ENCODE measurements at places on chromosomes 13 and 19.

GRCh38 chr13:32737111-32737571 is 150.9 kb downstream of the PDS5B start:
- no peak for DNase-seq

GRCh38 chr19:845707-846521 is 5.1 kb downstream of the PRTN3 start:
- DNase-seq = no peak

DNA sequence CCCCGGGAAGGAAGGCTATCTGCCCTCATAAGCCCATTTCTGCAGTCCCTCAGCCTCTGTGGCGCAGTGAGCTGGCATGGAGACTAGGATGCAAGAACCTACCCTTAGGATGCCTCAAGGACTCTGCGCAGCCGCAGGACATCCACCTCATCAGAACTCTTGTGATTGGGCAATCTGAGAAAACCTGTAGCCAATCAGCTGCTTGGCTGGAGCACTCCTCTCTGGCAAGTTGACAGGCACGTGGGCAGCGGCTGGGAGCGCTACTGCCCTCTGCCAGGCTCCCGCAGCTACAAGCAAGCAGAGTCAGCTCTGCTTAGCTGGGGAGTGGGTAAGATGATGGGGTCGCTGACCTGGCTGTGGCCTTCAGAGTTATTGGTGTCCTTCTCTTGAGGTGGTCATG is 1.5 kb upstream of the ECSIT start:
- DNase-seq = no peak

DNA sequence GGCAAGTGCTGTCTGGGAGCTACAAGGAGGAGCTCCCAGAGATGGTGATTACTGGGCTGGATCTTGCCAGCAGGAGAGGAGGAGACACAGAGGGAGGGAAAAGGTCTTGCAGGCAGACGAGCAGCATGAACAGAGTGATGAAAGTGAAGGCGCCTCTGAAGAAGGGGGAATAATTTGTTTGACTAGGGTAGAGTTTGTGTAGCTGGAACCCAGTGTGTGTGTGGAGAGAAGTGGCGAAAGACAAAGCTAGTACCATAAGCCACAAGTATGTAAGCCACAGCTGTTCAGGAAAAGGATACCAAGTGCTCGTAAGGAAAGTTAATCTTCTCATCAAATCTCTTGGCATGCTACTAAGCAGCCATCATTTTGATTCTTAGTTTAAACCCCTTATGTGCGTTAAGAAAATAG is 5.4 kb downstream of the FLT1 start:
- DNase-seq = no peak

DNA sequence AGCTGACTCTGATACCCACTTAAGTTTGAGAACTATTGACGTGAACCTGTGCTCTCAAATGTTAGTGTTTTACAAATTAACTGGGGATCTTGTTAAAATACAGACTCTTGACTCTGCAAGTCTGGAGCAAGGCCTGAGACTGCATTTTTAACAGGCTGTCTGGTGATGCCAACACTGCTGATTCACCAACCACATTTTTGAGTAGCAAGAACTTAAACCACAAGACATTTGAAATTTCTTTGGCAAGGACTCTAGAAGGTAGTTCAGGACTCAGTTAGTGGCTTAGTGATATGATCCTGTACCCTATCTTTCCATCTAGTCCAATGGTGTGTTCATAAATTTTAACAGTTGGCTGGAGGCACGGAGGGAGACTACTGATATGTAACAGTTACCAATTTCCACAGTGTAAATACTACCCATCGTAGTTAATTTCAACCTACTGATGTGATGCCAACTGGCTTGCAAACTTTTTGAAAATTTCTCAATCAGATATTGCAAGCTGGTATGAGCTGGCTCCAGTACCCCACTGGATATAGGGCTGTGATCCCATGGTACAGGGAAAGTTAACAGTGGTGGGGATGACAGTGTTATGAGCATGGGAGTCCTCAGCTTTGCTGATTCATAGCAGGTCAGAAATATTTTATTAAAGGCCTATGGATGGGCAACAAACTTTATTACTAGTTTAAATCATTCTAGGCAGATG is 255.1 kb downstream of the TBC1D4 start:
- no peak for DNase-seq

GRCh38 chr19:27796073-27796472 is 1416.9 kb downstream of the UQCRFS1 start:
- no peak for DNase-seq

- no peak for DNase-seq
Observed at GRCh38 chr13:51846756-51847155, 1.8 kb upstream of the TMEM272 start.

DNA sequence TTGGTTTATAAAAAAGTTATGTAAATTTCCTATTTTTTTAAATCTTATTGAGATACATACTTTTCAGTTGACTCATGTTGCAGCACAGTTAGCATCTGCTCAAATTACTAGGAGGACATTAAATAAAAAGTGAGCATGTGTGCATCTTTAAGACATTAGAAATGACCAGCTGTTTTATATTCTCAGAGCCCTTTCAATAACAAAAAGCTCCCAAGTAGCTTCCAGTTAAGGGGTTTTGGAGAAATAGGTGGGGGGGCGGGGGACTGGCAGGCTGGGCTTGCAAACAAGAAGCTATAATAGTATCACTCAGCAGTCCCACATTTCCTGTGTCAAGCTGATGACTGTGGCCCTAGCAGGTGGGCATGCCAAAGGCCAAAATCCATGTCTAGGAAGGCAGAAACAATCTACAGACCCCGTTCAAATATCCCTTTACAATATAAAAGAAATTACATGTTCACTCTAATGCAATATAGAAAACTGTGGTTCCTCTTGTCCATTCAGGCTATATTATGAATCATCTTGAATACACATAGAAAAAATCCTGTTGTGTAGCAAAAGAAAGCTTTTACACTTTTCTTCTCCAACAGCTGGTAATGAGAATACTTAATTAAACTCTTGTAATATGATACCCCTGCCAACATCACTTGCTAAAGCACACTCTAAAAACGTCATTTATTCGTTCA is 1713.2 kb upstream of the SLC10A2 start:
- DNase-seq = no peak

DNA sequence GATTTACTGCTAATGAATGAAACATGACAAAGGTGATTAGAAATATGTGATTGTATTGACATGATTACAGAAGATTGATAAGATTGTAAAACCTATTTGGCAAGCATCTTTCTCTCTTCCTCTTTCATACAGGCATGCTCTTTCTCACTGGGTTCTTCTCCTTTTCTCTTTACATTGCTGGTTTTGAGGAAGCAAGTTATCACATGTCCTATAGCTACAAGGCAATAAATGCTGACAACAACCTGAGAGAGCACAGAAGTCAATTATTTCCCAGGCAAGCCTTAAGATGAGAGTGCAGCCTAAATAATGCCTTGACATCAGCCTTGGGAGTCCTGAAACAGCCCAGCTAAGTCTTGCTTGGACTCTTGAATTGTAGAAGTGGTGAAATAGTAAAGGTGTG is 875.0 kb downstream of the SLITRK1 start:
- no peak for DNase-seq

DNA sequence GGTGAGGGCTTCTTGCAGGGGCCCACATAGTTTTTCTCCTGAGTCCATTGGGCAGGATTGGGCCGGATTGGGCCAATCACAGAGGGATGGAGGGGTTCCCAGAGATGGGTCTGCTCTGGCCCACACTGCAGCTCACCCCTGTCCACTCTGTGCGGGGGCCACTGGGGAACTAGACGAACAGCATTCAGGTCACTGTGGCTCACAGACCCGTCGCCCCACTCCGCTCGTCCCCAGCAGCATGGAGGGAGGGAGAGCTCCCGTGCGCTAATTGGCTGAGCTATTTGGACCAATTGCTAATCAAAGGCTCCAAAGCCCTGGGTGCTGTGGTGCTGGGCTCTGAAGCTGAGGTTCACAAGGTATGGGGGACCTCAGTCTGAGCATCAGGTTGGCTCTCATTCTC is 11.3 kb downstream of the NACC1 start:
- DNase-seq = no peak

DNA sequence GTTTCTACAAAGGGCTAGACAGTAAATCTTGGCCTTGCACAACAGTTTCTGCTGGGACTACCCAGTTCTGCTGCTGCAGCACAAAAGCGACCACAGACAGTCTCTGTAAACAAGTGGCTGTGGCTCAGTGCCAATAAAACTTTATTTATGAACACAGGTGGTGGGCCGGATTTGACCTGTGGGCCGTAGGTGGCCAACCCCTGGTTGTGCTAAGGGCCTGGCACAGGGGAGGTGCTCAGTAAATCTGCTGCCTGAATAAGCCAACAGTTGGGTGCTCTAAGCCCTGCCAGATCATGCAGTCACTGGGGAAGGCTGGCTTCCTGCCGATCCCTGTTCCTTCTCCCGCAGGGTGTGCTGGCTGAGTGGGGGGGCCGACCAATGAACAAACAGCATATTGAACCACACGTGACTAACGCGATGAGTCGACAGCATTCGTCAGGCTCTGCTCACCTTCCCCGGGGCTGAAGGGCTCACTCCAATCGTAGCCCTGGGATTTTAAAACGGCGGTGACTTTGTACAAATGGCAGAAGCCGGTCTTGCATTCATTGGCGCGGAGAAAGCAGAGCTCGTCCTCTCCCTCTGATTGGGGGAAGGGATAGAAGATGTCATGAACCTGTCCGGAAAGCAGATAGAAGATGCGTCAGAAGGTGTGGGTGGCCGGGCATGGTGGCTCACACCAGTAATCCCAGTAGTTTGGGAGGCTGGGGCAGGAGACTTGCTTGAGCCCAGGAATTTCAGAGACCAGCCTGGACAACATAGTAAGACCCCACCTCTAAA is 24.3 kb upstream of the MYDGF start:
- DNase-seq = no peak

GRCh38 chr13:66805657-66806056 is 424.5 kb downstream of the PCDH9 start:
- DNase-seq = no peak

- DNase-seq = no peak
Observed at GRCh38 chr13:36038785-36039555, 92.2 kb downstream of the DCLK1 start.

GRCh38 chr13:110643768-110644421 is 28.6 kb downstream of the NAXD start:
- no peak for DNase-seq

DNA sequence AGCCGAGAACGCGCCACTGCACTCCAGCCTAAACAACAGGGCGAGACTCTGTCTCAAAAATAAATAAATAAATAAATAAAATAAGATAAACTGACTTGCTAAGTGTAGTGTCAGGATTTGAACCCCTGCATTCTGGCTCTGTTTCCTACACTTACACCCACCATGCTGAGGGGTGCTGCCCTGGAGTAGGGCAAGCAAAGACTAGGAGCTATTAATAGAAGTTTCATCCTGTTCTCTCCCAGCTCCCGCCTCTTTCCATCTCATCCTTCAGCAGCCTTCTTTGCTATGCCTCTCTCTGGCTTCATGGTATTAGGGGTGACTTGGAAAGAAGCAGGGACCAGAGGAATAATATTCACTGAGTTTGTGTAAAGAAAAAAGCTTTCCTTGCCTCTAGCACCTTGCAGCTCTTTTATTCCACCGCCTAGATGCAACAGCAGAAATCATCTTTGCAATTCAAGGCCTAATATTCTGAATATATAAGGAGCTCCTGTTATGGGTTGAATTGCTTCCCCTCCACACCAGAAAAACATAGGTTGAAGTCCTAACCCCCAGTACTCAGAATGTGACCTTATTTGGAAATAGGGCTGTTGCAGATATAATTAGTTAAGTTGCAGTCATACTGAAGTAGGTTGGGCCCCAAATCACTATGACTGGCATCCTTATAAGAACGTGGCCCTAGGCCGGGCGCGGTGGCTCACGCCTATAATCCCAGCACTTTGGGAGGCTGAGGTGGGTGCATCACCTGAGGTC is 8.7 kb upstream of the PLAUR start:
- no peak for DNase-seq

- no peak for DNase-seq
Observed at GRCh38 chr13:83229574-83230305, 652.5 kb downstream of the SLITRK1 start.

All from activated naive CD4-positive, alpha-beta T cell (primary cell).